CD4-positive, alpha-beta T cell treated with Interleukin-2 at 100 ng/mL for 4 hours (primary cell): ENCODE measurements at places on chromosomes 16 and 17.
A peak's percentile ranks its signal among the peaks of the same experiment; 100 is the strongest.

DNA sequence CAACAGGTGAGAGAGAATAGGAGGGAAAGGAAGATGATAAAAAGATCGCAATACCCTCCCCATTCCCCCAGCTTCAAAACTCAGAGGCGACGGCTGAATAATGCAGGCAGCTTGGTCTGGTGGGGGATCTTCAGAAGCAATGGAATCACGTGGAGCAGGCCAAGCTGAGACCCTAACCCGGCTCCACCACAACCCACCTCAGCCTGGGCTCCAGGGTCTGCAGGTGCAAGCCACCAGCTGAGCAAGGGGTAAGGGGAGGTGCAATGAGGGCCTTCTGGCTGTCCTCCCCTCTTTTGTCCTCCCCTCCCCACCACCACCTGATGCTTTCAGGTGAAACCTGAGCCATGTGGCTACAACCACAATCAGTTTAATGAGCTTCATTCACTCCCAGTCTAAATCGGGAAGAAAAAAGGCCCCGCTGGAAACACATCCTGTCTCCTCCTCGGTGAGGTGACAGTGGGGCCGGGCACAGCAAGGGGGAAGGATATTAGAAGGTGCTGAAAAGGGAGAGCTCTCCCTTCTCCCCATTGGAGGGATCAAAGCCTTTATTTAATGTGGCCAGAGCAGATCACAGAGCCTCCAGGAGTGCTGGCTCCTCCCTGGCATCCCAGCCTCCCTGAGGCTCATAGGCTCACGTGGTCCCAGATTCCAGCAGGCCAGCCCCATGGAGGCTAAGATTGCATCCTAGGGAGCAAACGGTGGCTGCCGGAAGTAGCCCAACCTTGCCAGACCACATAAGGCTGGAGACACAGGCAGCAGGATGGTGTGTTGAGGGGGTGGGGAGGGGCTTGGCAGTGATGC lies 261.0 kb downstream of the SOX9 start:
- DNase-seq, result no peak

DNA sequence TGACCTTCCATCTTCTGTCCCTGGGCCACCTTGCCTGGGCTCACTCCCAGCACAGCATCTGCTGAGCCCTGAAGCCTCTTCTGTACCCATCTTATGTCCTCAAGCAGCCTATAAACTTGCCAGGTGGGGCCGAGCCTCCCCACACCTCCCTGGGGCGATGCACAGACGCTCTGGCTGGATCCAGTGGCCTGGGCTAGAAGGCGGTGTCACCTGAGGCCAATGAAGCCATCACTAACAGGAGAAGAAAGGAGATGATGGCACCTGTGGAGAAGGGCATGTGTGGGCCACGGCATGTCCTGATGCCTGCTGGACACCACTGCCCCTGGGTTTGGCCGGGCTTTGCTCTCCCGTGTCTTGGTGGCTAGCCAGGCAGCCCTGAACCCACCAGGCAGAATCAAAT lies 45.5 kb downstream of the PEMT start:
- no peak for DNase-seq

DNA sequence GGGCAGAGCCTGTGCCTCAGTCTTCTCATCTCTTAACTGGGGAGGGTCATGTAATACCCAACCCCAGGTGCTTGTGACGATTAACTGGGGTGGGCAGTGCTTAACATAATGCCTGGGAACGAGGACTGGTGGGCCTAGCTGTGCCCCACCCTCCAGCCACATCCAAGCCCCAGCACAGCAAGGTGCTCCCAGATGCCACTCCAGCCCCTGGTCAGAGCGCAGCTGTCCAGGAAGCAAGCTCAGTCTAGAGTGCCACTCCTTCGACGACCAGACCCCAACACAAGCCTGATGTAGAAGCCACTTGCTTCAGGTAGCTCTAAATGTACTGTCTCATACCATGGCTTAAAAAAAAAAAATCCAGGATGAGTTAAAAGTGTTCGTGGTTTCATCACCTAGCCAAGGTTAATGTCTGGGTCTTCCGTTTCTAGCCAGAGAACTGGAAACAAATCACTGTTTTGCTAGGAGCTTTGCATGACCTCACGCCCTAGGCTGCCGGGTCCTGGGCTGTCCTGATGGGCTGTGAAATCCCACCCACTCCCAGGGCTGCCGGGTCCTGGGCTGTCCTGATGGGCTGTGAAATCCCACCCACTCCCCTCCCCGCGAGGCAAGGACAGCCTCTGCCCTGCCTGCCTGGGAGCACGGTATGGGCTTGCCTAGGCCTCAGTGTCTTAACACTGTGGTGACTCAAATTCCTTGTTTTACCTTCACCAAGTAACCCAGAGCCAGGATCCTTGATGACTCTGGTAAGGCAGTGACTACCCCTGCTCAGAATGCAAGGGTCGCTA lies 7.7 kb downstream of the MIEF2 start:
- no peak for DNase-seq

DNA sequence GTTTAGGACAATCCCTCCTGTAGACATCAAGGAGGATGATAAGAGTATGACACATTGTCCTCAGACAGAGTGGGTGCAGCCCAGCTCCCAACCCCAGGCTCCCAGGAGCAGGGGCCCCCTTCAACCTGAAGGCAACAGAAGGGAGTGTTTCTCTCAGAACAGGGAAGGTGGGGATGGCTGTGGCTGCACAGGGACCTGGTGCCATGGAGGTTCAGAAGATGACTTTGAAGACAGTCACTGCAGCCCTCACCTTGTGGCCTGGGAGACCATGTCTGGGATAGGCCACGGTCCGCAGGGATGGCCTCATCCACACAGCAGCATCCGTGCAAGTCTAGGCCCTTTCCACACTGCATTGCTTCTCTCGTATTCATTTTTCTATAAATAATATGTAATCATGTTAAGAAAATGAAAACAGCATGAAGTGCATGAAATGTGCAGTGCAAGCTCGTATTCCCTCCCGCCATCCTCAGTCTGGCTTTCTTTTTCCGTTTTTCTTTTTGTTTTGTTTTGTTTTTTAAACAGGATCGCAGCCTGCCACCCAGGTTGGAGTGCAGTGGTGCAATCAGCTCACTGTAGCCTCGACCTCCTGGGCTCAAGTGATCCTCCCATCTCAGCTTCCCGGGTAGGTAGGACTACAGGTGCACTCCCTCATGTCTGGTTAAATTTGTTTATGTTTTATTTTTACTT lies 71.1 kb downstream of the METRNL start:
- DNase-seq, result no peak

DNA sequence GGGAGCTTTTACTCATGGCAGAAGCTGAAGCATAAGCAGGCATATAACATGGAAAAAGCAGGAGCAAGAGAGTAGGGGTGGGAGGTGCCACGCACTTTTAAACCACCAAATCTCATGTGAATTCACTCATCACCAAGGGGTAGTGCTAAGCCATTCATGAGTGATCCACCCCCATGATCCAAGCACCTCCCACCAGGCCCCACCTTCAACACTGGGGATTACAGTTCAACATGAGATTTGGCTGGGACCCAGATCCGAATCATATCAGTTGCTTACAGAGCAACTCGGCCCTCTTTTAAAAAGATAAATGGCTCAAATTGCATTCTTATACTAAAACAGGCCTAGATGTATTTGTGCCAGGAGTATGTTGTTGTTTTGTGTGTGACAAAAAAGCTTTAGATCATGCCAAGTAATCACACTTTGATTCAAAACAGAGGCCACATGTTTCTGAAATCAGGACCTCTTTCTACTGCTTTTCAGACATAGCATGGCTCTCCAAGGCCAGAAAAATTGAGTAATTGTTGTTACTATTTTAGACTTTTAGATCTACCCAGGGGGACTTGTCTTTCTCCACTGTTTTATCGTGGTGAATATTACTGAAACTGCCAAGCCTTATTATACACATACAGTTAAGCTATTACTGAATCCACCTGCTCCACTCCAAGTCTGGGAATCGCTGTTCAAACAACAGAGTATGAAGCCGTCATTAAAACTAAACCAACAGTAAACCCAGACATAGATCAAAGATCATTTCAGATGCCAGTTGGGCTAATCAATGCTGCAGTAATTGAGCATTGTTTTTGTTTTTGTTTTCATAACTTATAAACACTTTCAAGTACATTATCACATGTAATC lies 163.3 kb downstream of the KCNJ2 start:
- DNase-seq, result no peak

DNA sequence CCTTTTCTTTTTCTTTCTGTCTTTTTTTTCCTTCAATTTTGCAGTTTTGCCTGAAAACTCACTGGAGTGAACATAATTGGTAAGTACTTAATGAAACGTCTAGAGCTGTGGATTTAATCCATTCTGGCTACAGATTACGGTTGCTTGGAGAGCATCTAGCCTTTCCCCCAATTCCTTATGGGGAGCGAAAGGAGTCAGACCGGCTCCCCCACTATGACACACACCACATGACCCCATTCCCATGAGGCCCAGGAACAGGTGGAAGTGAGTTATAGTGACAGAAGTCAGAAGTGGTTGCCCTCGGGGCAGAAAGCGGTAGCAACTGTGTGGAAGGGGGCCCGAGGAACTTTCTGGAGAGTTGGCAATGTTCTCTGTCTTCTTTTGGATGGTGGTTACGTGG lies 41.2 kb downstream of the EMP2 start:
- no peak for DNase-seq

DNA sequence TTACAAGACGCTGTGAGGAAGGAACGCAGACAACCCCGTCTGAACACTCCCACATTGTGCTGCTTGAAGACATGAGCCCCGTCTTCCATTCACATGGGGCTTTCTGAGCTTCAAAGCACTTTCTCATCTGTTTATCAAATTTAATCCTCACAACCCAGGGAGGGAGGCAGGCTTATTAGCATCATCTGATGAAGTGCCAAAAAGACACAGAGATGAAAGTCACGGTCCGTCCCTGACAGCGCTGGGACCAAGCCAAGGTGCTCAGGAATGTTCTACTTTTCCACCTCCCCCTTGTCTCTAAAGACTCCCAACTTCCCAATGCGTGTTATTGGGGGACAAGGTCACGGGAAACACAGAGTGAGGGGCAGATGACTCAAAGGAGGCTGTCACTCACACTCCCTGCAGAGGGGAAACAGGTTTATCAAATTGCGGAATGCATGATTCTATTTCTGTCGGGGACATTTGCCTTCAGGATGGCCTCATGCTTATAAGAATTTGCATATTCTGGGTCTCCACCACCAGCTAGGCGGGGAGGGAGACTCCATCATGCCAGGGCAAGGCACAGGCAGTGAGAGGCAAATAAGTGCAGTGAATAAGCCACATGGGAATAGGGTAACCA lies 10.7 kb downstream of the XYLT1 start:
- DNase-seq, result no peak

- DNase-seq, result peak; percentile 35
Measured at GRCh38 chr17:35084987-35085386, 21.5 kb upstream of the RFFL start.

DNA sequence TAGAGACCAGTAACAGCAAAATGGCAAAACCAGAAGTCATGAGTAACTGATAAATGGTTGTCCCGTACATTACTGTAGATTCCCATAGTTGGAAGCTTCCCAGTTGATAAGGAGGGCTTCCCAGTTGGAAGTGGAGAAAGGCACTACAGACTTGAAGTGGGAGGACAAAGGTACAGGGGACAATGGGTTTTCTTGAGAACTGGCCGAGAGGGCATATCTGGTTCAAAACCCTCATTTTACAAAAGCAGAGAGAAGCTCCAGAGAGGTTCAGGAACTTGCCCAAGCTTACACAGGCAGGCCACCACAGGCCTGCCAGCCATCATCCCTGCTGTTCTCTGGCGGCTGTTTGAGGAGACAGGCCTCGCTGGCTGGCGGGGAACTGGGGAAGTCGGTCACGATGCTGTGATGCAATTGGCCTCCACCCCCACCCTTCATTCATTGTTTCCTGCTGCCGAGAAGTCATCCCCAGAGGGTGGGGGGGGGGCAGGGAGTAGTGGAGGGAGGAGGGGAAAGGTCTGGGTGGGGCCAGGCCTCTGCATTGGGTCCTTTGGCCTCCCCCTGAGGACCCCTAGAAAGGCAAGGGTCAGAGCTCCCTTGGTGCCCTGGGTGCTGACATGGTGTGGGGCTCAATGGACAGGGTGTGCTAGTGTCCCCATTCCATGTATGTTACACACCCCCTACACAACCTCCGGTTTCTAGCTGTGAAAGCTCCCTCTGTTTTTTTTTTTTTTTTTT lies 3.0 kb downstream of the UBALD2 start:
- peak; percentile 67 for DNase-seq

- DNase-seq, result no peak
Measured at GRCh38 chr17:75341784-75342486, 52.7 kb upstream of the SLC25A19 start.

GRCh38 chr16:28491230-28491969 lies 474 bp downstream of the CLN3 start:
- peak; percentile 13 for DNase-seq

DNA sequence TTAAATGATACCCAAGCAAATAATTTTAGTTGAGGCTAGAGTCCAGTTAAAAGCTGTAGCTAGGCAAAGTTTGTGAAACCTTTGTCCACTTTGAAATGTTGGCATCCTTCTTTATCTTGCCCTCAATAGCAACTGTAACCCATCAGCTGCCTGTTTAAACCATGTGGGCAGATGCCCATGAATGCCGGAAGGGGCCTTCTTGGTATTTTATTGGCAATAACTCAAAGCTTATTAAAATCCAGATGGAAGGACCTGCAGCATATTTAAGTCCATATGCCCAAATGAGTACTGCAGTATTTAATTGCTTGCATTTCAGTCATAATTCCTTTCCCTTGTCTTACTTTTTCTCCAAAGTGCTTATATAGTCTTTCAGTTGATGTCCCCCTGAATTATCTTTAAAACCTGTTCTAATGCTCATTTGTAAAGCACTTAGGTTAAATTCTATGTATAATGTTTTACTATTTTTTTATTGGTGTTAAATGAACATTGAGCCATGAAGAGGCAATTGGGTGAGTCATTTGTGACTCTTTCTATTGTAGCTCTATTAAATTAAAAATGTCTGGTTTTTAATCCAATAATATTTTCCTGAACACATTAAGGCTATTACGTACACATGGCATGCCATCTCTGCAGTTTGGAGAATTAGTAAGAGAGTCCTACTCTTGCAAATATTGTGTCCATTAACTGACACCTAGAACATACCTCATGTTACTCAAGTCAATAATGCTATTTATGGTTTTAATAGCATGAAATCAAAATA lies 225.3 kb downstream of the KCNJ2 start:
- no peak for DNase-seq

DNA sequence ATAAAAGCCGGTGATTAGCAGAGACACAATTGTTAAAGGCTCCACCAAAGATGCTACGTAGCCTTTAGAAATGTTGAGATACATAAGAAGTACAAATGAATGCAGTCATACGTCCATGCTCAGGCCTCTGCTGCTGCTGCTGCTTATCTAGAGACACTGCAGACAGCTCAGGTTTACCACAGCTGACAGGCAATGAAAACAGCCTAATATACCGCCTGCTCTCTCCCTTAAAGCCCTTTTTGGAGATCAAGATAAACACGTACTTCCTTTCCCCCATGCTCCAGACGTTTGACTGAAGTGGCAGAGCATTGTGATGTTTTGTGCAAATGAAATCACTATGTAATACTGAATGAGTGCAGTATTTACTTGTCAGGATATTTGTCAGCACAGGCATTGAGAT lies 185.3 kb downstream of the AATF start:
- DNase-seq, result no peak
